T-helper 17 cell (primary cell): ENCODE measurements at places on chromosomes 6 and 20. TPM values are rescaled to one million over a fixed set of nuclear protein-coding genes. Genes with fewer than 3 reads are reported as not detected.

DNA sequence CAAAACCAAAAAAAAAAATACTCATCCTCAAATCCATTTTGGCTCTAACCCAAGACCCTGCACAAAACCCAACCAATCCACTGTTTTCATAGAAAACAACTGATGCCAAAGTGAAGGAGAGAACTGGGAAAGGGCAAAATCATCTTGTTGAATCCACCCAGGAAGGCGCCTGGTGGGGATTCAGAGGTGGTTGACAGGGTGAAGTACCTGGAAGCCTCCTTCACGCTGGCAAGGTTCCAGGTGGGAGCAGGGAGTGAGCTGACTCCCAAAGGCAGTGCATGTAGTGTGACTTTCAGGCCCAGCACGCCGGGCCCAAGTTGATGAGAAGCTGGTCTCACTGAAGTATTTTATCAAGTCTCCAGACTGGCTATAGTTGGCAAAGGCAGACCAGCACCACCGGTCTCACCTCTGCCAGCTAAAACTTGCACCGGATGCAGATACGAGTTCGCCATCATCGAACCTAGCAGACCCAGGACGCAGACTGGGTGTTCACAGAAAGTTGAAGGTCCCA lies 16.5 kb downstream of the PPP1R10 start:
- DNase-seq = no peak
- peaks cover 8% of the 10 kb centered on the region for H3K36me3 ChIP-seq
- no peak overlapping the region for H3K4me3 ChIP-seq

Gene BTN1A1
- total RNA-seq = not detected

DNA sequence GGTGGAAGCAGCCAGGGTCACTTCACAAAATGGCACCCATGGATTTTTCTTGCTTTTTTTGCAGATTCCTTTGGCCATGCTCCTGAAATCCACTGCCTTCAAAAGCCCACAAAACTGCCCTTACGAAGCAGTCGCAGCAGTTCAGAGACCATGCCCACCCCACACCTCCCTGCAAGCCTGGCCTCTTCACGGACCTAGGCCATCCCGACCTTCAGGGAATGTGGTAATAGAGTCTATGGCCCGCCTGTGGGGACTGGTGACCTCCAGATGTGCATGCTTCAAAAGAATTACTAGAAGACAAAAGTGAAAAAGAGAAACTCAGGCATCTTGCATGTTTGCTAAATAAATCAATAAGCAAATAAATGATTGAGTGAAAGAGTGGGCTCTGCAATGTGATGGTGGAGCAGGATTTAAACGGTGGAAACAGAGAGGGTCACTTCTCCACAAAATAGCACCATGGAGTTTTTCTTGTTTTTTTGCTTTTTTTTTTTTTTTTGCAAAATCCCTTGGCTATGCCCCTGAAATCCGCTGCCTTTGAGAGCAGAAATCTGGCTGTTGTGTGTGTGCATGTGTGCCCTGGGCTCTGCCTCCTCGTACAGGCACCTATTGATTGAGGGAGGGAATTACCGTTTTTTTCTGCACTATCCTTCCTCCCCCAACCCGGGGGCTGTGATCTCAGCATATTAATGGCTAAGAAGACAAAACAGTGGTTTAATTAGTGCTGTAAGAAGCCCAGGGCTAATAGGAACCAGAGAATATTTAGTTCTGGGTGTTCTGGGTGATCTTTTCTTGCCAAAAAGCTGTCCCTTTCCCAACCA lies 107.4 kb downstream of the PXDC1 start:
- no peak overlapping the region for H3K27ac ChIP-seq
- peaks cover 41% of the 10 kb centered on the region for H3K27me3 ChIP-seq
- H3K4me3 ChIP-seq = no peak overlapping the region
- H3K36me3 ChIP-seq = peaks cover 2% of the 10 kb centered on the region
- DNase-seq = no peak

- DNase-seq = no peak
- H3K27ac ChIP-seq = no peak overlapping the region
- H3K4me3 ChIP-seq = no peak overlapping the region
- H3K36me3 ChIP-seq = peaks cover 3% of the 10 kb centered on the region
- peaks cover 14% of the 10 kb centered on the region for H3K4me1 ChIP-seq
These were observed 61.8 kb downstream of the ANKS1A start for GRCh38 chr6:34950849-34951248.

DNA sequence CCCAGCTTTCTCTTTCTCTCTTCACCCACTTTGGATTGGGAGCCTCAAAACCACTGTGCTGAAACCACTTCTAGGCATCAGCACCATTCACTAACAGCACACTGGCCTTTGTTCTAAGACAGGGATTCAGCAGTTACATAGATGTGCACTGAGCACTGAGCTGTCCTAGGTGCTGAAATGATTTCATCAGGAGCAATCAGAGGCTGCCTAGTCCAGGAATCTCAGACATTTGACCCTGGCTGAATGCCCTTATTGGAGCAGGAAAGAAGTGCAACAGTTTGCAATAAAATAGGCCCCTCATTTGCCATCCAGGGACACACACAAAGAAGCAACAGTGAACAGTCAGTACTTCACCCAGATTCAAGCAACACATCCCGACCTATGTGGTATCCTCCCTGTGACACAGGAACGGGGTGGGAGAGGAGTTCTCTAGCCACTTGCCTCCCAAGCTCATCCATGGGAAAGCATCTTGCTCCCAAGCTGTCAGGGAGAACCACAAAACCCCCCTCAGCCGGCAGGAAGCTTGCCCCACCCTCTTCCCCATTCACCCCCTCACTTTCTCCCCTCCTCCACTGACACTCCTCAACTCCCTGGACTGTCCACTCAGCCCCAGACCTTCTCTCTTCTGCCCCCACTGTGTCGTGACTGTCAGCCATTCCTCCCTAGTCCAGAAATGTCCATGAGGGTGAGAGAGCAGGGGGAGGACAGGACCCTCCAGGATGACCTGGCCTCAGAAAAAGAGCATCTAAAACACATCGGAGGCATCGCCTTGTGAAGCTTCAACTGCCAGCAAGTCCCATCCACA lies 304.4 kb downstream of the PREX1 start:
- H3K4me3 ChIP-seq = no peak overlapping the region
- peaks cover 49% of the 10 kb centered on the region for H3K27me3 ChIP-seq
- no peaks in the 10 kb centered on the region for H3K4me1 ChIP-seq
- no peaks in the 10 kb centered on the region for H3K36me3 ChIP-seq
- no peak for DNase-seq
- no peak overlapping the region for H3K27ac ChIP-seq

GRCh38 chr6:170295510-170296422 lies 4.9 kb upstream of the DLL1 start:
- H3K27ac ChIP-seq = no peak overlapping the region
- H3K4me1 ChIP-seq = peaks cover 30% of the 10 kb centered on the region
- no peak for DNase-seq
- no peaks in the 10 kb centered on the region for H3K36me3 ChIP-seq
- peak overlapping the region; percentile 85 for H3K4me3 ChIP-seq
- H3K27me3 ChIP-seq = peaks cover 62% of the 10 kb centered on the region

Gene MUC22
- not detected for total RNA-seq

DNA sequence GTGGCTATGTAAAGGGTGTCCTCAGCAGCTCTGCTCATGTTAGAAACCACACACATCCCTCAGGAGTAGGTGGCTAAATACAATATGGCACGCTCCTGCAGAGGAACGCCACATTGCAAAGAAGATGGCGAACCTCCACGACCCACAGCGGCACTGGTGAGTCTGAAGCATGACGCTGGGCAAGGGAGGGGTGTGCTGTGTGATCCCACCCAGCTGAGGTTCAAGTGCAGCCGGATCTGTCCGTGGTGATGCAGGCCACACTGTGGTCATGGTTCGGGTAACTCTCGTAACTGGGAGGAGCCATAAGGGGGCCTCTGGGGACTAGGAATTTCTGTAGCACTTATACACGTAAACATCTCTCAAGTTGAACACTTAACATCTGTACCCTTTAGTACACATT lies 23.4 kb upstream of the APMAP start:
- no peak overlapping the region for H3K4me3 ChIP-seq
- H3K27ac ChIP-seq = no peak overlapping the region
- no peak for DNase-seq
- peaks cover 3% of the 10 kb centered on the region for H3K4me1 ChIP-seq

DNA sequence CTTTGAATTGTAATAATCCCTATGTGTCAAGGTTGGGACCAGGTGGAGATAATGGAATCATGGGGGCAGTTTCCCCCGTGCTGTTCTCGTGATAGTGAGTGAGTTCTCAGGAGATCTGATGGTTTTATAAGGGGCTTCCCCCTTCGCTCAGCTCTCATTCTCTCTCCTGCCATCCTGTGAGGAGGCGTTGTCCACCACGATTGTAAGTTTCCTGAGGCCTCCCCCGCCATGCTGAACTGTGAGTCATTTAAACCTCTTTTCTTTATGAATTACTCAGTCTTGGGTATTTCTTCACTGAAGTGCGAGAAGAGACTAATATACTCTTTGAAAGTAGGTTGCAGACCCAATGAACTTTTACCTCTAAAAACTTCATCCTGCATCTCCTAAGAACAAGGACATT lies 39.2 kb upstream of the KCNG1 start:
- DNase-seq = no peak
- H3K27me3 ChIP-seq = peaks cover 66% of the 10 kb centered on the region
- peaks cover 11% of the 10 kb centered on the region for H3K4me1 ChIP-seq

Gene CLVS2
- total RNA-seq = not detected
